ENCODE measurements at places on chromosomes 2 and 18.

DNA sequence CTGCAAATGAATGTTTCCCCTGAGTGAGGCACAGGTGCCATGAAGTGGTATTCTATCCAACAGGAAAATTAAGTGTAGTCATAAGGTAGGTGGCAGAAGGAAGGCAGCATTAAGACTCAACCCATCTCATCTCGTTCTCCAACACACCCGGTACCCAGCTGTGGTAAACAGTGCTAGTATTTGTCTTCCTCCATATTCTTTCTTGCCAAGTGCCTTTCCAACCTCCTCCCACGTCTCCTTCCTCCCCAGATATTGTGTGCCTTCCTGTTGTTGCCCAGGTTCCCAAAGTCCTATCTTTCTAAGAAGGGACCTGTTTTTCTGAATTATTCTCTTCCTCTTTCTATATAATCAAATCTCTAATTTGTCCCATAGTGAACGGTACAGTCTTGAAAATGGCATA, 83.5 kb downstream of the CRIM1 start:
- DNase-seq, result no peak

DNA sequence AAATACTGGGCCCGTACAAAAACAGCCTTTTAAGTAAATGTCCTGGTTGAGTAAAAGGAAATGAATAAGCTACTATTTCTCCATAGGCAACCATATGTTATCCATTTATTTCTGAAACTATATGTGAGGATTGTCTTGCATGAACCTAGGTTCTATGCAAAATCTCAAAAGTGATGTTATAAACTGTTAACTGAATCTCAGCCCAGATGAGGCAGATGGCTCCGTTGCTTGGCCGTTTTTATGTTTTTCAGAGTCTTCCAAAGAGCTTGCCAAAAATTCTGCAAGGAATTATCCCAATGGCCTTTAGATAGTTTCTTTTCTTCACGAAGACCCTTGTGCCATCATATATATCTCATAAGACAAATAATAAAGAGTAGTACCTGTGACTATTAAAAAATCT, 1669.5 kb upstream of the DDX18 start:
- DNase-seq, result no peak

DNA sequence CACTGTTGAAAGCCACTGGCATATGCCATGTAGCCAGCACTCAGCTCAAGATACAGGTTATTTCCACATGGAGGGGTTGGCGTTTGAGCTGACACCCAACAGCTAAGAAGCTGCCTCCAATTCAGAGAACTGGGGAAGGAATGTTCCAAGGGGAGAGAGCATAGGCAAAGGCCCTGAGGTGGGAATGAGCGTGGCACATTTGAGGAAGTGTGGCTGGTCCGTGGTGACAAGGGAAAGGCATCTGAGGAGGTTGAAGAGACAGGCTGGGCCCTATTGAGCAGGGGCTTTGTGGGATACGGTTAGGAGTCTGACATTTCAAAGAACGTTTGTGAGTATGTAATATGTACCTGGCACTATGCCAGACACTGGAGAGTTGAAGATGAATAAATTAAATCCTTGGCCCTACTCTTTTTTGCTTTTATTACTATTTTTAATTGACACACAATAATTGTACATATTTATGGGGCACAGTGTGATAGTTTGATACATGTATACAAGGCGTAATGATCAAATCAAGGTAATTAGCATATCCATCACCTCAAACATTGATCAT, 27.6 kb upstream of the TMBIM1 start:
- DNase-seq, result no peak

DNA sequence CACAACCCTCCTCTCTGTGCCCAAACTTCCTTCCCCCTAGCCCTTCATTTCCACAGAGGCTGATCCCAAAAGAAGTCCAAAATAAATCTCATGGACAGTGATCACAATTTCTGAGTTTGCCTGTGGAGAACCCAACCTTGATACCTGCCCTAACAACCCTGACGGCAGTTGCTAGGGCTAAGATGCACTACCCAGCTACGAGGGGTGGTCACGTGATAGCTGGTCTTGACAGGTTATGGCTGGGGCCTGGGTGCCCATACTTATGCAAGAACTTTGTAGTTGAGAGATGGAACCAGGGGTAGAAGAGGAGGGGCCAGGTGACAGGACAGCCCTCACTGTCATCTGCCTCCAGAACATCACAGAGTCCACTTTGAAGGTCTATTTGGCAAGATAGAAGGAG, 147.9 kb downstream of the AKAIN1 start:
- no peak for DNase-seq

- DNase-seq, result no peak
Observed at GRCh38 chr2:169015943-169016342, 15.2 kb downstream of the ABCB11 start.

DNA sequence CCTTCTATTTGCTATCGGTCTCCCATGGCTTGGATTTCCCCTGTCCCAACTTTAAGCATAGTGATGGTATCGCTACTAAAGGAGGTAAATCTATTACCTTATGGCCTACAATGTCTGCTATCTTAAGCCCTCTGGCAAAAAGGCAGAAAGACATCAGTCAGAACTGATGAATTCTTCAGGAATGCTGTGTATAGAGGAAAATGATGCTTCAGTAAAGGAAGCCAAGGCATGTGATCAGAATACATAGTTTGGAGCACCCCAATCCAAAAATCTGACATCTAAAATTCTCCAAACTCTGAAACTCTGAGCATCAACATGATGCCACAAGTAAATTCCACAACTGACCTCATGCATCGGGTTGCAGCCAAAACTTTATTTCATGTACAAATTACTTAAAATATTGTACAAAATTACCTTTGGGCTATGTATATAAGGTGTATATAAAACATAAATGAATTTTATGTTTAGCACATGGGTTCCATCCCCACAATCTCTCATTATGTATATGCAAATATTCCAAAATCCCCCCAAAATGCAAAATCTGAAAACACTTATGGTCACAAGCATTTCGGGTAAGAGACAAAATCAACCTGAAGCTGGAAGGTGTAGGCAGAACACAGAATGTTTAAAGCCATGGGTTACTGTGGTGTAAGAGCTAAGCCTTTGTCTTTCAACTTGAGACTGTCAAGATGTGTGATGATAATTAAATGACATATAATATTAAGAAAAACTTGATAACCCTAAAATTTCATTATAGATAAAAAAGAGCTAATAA, 66.2 kb downstream of the CUL3 start:
- DNase-seq, result no peak

- no peak for DNase-seq
Observed at GRCh38 chr18:36424741-36425142, 127.2 kb downstream of the FHOD3 start.

- no peak for DNase-seq
Observed at GRCh38 chr2:118654945-118655344, 192.5 kb downstream of the EN1 start.

- no peak for DNase-seq
Observed at GRCh38 chr2:26848336-26849055, 564 bp downstream of the DPYSL5 start.

GRCh38 chr2:37793004-37793403, 121.6 kb upstream of the CDC42EP3 start:
- DNase-seq, result no peak

DNA sequence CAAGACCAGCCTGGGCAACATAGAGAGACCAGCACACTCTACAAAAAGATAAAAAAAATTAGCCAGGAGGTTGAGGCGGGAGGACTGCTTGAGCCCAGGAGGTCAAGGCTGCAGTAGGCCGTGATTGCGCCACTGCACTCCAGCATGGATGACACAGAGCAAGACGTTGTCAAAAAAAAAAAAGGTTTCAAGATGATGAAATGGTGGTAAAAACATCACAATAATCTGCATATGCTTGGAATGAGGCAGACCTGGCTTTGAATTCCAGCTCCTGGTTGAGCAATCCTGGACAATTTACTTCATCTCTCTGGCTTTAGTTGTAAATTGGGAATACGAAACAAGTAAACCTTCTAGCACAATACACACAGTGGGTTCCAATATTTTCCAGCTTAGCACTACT, 24.1 kb downstream of the USP40 start:
- no peak for DNase-seq

All from stimulated activated naive CD4-positive, alpha-beta T cell treated with Interleukin-2 at 50 U/mL for 16 hours (primary cell).